ENCODE measurements at places on chromosomes 13 and 19. TPM values are rescaled to one million over a fixed set of nuclear protein-coding genes. Genes with fewer than 3 reads are reported as not detected.

Gene CD70
- not detected for polyA plus RNA-seq

Gene TTC9B
- not detected for polyA plus RNA-seq

Gene NLRP7
- 2.0 TPM for polyA plus RNA-seq

DNA sequence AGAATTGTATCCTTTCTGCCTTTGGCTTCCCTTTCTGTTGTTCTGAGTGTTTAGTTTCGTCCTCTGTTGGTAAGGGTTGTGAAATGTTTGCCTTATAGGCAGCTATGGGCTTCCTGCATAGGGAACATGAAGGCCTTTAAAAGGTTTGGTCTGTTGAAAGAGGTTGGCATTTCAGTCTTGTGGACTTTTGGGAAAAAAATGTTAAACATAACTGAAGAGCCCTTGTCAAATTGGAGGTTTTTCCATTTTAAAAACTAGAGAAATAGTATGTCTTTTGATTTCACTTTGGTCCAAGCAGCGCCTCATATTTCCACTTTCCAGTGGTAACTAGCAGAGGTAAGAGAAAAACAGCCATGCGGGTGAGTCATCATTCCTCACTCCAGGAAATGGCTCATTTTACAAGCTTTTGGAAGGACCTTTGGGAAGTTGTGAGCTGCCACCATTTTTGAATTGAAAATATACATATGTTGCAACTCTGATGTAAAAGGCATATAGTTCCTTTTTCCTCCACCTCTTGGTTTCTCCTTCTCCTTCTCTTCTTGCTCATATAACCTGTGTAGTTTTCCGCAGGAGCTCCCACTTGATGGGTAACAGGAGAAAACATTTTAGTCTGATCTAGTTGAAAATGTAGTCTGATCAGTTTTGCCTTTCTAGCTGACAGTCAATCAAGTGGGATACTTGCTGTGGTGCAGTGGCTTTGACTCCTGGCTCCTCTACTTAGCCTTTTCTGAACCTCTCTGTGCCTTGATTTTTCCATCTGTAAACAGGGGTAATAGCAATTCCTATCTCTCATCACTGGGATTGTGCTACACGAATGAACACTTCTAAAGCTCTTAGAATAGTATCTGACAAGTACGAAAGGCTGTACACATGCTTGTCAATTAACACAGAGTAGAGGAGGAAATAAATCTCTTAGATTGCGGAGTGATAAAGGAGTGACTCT lies 23.0 kb downstream of the GPC6 start:
- no peaks in the 10 kb centered on the region for H3K36me3 ChIP-seq
- H3K4me3 ChIP-seq = no peak overlapping the region
- no peaks in the 10 kb centered on the region for H3K27me3 ChIP-seq
- no peak for DNase-seq
- H3K4me1 ChIP-seq = peaks cover 13% of the 10 kb centered on the region

- peaks cover under 1% of the 10 kb centered on the region for H3K4me1 ChIP-seq
- peaks cover 17% of the 10 kb centered on the region for H3K27me3 ChIP-seq
- H3K27ac ChIP-seq = no peak overlapping the region
- DNase-seq = no peak
- no peak overlapping the region for H3K4me3 ChIP-seq
Measured at GRCh38 chr13:28094306-28094705, 6.1 kb downstream of the FLT3 start.

DNA sequence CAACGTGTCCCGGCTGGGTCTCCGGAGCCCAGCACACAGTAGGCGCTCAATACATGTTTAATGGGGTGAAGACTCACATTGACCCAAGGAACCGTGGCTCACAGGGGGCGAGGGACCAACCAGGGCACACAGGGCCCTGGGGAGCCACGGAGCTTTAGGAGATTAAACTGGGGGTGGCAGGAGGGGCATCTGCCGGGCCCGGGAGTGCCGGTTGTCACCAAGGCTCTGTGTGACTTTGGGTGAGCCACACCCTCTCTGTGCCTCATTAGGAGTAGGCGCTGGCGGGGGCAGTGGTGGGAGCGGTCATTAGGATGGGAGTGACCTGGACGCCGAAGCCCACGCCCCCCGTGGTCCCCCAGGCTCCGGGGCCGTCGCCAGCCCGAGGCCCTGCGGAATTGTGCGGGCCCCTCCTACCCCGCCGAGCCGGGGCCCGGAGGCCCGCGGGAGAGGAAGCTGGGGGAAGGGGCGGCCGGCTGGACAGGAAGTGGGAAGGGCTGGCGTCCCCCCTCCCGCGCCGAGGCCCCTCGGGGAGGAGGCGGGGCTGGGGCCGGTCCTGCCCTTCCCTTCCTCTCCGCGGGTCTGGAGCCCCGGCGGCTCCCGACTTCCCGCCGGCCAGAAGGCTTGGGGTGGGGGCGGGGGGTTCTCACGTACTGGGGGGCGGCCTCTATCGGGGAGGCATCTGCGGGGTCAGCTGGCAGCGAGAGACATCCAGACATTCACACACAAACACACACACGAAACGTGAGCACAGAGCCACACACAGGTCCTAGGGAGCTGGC lies 1.8 kb upstream of the SSBP4 start:
- no peaks in the 10 kb centered on the region for H3K36me3 ChIP-seq
- H3K27ac ChIP-seq = peak overlapping the region; percentile 98
- peaks cover 28% of the 10 kb centered on the region for H3K27me3 ChIP-seq

DNA sequence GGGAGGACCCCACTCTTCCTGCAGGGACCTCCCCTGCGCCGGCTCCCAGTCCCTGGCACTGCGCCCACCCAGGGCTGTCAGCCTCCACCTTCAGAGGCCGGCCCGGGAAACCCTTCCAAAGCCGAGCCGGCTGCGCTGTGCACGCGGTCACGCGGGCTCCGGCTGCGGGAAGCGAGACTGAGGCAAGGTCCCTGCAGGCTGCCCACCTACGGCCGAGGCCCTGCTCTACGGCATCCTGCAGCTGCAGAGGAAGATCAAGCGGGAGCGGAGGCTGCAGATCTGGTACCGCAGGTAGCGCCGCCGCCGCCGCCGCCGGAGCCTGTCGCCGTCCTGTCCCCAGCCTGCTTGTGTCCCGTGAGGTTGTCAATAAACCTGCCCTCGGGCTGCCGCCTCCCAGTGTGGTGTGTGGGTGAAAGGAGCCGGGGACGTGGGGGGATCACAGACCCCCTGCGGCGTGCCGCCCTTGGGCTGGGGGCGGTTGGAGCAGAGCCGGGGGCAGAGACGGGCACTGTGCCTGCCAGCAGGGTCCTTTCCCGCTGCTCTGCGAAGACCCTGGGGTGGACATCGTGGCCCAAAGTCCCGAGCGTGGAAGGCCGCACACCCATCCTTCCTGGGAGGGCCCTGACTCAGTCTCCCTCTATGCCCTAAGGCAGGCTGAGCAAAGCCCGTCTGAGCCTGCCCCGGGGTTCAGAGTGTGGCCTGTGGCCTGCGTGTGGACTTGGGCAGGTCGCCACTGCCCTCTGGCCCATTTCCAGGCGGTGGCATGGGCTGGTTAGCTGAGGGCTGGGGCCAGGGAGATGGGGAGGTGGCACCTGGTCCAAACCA lies 5.9 kb downstream of the GAMT start:
- no peak for DNase-seq
- H3K27ac ChIP-seq = no peak overlapping the region
- peaks cover 1% of the 10 kb centered on the region for H3K27me3 ChIP-seq
- peaks cover 5% of the 10 kb centered on the region for H3K36me3 ChIP-seq
- no peak overlapping the region for H3K4me3 ChIP-seq

- H3K27ac ChIP-seq = no peak overlapping the region
- peaks cover 5% of the 10 kb centered on the region for H3K36me3 ChIP-seq
- peaks cover 9% of the 10 kb centered on the region for H3K4me1 ChIP-seq
- no peak for DNase-seq
- no peaks in the 10 kb centered on the region for H3K27me3 ChIP-seq
- no peak overlapping the region for H3K4me3 ChIP-seq
Measured at GRCh38 chr19:6225232-6225865, 54.4 kb downstream of the MLLT1 start.

- DNase-seq = no peak
- H3K4me3 ChIP-seq = no peak overlapping the region
- H3K36me3 ChIP-seq = no peaks in the 10 kb centered on the region
- H3K27me3 ChIP-seq = peaks cover 25% of the 10 kb centered on the region
- H3K27ac ChIP-seq = no peak overlapping the region
Measured at GRCh38 chr19:45402298-45403061, 2.4 kb downstream of the PPP1R13L start.

Measured in immature natural killer cell (primary cell).